ENCODE measurements at places on chromosomes 2 and 18.
A peak's percentile ranks its signal among the peaks of the same experiment; 100 is the strongest.

DNA sequence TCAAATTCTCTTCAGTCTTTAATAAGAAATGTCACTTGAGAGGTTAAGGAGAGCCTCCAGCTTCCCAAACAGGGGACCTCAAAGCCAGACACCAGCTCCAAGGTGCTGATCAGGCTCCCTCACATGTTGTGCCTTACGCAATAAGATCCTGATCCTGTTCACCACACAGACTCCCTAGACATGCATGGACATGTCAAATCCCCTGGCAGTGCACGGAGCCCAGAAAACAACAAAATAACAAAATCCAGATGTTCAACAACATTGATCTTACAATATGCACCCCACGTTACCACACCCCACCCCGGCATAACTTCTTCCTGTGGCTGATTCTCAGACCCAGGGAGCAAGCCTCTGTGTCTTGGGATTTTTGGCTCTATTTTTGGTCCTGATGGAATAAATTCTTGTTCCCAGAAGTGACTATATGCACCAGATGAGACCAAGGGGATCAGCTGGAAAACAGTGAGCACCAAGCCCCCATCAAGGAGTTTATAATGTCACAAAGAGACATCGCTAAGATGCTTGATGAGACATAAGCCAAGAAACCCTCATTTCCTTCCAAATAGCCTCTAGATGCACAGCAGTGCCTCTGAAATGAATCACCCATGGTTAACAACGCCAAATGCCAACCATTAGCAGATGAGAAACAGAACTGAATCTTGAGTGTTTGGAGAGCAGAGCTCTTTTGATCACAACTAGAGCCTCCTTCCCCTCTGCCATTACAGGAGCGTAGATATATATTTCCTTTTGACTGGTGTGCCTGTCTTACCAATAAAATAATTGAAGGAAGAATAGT lies 198.2 kb downstream of the PRKCE start:
- DNase-seq, result peak; percentile 88

GRCh38 chr2:54967269-54967668 lies 83.0 kb downstream of the RTN4 start:
- no peak for DNase-seq

- peak; percentile 78 for DNase-seq
These were observed 418.0 kb upstream of the TNP1 start for GRCh38 chr2:217277646-217278398.

DNA sequence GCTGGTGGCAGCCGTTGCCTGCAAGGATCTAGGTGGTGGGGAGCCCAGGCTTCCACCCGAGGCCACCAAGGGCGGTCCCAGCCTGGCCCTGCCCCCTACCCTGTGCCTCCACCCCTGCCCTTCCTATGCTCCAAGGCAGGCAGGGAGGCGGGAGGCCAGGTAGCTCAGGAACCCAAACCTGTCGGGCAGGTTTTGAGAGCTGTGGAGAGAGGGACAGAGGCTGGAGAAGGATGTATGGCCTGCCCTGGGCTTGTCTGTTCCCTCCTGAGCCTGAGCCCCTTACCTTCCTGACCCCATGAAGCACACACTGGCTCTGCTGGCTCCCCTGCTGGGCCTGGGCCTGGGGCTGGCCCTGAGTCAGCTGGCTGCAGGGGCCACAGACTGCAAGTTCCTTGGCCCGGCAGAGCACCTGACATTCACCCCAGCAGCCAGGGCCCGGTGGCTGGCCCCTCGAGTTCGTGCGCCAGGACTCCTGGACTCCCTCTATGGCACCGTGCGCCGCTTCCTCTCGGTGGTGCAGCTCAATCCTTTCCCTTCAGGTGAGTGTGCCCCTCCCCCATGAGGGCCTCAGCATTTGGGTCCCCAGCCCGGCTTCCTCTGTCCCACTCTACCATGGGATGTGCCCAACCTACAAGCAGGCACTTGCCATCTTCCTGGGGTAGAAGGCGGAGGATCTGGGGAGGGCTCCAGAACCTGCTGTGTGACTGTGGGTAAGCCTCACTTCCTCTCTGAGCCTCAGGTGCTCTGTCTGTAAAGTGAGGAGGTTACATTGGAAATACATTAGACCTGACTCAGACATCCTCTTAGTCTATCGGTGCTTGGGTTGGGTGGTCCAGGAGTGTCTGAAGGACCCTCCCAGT lies at the start of gene PROM2:
TSS of gene PROM2 (plus strand) at position 159 of the 860 bp plus-strand sequence. CDS start at position 296, 137 bp downstream.
- DNase-seq, result peak; percentile 83

GRCh38 chr2:125710561-125710960 lies 945.4 kb upstream of the GYPC start:
- no peak for DNase-seq

- DNase-seq, result peak; percentile 8
These were observed 151.1 kb upstream of the HNMT start for GRCh38 chr2:137813176-137813575.

- peak; percentile 80 for DNase-seq
These were observed 19.4 kb downstream of the DOK1 start for GRCh38 chr2:74573747-74574562.

GRCh38 chr2:181977661-181978350 lies 7.8 kb upstream of the PPP1R1C start:
- DNase-seq, result peak; percentile 99

DNA sequence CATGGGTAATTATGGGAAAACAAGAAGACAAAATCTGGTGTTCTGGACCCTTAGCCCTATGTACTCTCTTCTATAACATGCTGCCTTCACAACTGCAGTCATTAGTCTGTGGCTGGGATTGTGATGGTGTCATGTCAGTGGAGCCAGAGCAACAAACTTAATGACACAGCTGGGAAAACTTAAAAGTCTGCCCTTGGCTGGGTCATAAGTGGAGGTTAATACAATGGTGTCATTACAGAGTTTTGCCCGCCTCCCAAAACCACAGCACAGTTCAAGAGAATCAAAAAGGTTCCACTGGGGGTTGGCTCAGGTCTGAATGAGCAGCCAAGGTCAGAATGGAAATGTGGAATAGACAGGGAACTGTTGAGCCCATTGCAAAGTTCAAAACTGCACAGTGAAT lies 455.7 kb upstream of the PIK3C3 start:
- no peak for DNase-seq

- no peak for DNase-seq
These were observed 536.7 kb upstream of the TNP1 start for GRCh38 chr2:217396586-217396985.

GRCh38 chr2:236403811-236404210 lies 139.6 kb upstream of the ASB18 start:
- no peak for DNase-seq

DNA sequence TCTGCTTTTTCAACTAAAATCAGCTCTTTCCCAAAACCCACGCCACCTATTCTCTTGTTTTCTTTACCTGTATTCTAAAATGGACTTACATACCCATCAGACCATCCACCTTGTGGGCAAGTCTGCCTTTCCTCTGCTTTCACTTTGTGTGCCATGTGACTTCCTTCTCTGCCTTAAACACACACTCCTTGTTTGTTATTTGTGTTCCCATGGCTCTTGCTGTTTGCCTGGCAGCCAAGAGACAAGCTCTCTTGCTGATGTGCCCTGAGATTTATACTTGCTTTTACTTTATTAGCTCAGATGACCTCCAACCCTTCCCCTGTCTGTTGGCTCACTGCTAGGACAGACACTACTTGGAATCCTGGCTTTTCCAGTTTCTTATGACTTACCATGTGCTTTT lies 309.7 kb upstream of the LRRTM4 start:
- no peak for DNase-seq

- DNase-seq, result peak; percentile 37
These were observed 539.7 kb upstream of the NETO1 start for GRCh38 chr18:73407506-73407905.

DNA sequence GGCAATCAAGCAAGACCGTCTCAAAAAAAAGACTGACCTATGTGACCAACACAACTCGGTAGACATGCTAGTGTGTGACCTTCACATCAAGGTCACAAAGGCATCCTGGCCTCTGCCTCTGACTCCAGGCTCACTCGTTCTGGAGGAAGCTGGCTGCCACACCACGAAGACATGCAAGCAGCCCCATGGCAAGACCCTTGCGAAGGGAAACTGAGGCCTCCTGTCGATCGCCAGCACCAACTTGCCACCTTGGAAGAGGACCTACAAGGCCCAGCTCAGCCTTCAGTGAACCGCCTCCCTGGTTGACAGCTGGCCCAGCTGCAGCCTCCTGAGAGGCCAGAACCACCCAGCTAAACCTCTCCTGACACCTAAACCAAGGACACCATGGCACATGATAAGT lies 79.3 kb upstream of the ASAP2 start:
- no peak for DNase-seq

GRCh38 chr2:141021611-141022010 lies 1109.2 kb downstream of the LRP1B start:
- DNase-seq, result peak; percentile 27

- DNase-seq, result no peak
These were observed 17.6 kb upstream of the PDIA6 start for GRCh38 chr2:10830203-10830602.

GRCh38 chr18:24272229-24272525 lies 125.4 kb downstream of the OSBPL1A start:
- DNase-seq, result no peak

- no peak for DNase-seq
These were observed 95.0 kb downstream of the RNF144A start for GRCh38 chr2:7012141-7012764.

DNA sequence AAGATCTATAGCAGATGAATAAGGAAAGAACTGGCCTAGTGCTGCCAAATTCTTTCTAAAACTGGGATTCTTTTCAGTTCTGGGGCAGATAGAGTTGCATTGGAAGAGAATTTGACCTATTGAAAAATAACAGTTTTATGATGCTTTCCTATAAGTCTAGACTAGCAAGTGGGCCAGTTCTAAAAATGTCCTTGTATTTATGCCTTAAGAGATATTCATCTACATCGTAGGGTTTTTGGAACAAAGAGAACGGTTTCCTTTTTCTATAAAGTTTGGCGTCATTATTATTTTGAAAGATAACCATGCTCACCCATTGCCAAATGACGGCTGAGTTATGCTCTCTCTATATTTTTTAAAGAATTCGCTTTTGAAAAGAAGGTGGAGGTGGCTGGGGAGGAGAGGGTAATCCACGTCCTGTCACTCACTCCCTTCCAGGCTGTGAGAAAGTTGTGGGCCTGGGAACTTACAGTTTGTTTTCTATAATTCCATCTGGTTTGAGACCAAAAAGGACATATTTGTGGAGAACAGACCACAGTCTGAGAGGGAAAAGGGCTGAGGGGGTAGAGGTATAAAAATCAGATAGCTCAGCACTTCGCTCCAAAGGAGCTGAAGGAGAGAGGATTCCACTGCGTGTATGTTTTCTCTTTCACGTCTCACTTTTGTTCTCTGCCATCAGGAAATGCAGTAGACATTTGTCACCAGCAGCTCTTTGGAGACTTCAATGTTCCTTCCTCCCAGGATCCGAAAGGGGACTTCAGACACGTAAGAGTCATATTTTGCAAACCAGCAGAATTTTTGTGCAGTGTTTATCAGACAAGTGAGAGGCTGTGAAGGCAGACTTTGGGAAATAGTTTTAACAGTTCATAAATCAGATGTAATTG lies 281.9 kb upstream of the FN1 start:
- no peak for DNase-seq

GRCh38 chr2:101428422-101429176 lies 41.3 kb upstream of the CREG2 start:
- DNase-seq, result no peak

DNA sequence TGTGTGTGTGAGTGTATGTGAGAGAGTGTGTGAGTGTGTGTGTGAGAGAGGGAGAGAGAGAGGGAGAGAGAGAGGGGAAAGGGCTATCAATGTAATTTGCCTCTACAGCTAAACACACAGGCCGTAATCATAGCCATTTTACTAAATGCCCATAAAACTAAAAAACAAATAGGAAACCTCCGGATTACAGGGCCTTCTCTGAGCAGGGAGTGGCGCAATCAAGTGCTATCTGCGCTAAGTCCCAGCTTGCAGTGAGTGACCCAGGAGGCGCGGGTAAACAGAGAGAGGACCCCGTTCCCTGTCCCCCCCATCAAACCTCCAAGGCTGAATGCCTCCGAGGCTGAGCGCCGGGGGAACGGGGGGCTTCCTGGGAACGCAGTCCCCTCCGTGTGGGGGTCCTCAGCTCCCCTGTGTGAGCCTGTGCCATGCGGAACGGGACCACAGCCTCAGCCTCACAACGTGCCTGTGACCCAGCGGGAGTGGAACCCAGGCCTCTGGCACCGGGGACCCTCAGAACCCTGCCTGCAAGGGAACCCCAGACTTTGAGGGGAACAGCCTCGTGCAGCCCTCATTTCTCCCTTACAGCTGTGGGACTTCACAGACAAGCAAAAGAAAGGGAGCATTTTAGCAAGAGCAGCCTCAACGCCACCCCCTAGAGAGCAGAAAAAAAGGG lies 54.7 kb upstream of the ID2 start:
- DNase-seq, result no peak

DNA sequence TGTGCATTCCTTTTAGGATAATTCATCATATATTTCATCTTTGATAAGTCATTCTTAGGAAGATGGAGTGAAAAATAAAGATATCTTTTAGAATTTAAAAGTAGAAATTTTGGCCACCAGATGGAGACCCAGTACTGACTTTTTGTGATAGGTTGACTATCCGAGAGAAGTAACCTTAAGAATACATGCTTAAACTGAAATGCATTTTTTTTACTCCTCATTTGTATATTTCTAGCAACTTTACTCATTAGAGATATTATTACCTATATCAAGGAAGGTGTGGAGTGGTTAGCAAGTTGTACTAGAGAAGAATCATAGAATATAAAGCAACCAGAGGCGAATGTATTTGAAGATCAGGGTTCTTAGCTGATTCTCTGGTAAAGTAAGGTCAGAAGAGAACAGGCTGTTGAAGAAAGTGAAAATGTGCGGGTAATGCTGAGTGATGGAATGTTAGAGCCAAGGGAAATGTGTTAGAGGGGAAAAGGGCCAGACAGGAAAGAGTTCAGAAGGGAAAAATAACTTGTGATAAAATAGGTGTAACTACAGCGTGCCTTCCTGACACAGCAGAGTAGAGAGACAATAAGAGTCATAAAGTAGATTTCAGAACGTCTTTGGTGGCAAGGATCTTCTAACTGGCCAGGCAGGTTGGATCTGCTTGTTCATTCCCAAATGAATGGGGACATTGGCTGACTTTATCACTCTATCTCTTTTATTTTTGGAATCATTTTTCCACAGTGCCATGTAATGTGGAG lies 52.3 kb downstream of the TDRD15 start:
- DNase-seq, result peak; percentile 20

GRCh38 chr18:74468547-74469061 lies 11.5 kb upstream of the DIPK1C start:
- DNase-seq, result peak; percentile 52

DNA sequence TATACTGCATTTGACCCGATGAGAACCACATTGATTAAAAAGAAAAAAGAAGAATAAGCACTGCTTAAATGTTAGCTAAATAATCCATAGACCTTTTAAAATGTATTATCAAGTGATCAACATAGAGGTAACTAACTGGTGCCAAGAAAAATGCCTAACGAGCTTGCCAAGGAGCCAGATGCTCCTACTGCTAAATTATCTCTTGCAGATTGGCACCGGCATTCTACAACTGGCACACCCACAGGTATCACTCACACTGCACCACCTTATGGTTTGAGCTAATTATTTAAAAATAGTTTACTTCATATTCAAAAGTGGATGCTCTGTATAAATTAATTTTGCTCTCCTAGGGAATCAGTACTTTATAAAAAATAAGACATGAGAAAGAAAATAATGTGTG lies 341.6 kb upstream of the CDH7 start:
- DNase-seq, result no peak

- DNase-seq, result no peak
These were observed 60.8 kb downstream of the TACR1 start for GRCh38 chr2:75138528-75138927.
